ENCODE measurements at places on chromosomes 13 and 19. TPM values are rescaled to one million over a fixed set of nuclear protein-coding genes. Genes with fewer than 3 reads are reported as not detected.

- no peak for DNase-seq
Measured at GRCh38 chr19:8731428-8732169, 10.2 kb downstream of the OR2Z1 start.

DNA sequence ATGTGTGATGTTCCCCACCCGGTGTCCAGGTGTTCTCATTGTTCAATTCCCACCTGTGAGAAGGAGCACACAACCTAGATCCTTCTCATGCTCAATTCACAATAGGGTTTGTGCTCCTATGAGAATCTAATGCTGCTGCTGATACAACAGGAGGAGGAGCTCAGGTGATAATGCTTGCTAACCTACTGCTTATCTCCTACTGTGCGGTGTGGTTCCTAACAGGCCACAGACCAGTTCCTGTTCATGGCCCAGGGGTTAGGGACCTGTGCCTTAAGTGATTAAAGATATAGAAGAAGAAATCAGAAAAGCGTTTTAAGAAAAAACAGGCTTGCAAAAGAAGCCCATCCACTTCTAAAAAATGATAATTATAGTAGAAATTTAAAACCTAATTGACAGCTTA, 17.5 kb downstream of the DLEU7 start:
- DNase-seq = no peak

DNA sequence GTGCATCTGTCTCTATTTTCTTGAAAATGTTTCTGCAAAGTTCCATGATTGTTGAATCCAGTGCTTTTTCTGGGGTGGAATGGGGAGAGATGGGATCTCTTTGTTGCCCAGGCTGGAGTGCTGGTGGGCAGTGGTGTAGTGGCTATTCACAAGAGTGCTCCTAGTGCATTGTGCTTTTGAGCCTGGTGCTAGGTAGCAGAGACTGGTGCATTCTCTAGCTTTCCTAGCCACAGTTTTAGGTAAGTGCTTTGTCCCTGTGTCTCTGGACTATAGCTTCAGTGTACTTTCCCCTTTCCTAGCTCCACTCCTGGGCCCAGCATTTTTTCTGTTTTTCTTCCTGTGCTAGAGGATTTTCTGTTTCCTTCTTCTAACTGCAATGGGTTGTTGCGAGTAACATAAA, 825.6 kb downstream of the SLITRK6 start:
- DNase-seq = no peak

ZNF837 gene
- total RNA-seq = 0.48 TPM

ZNF578 gene
- 1.5 TPM for total RNA-seq

All from mesenteric fat pad (tissue), 1 donor.